NCI-H345 (cell line): ENCODE measurements at places on chromosomes 16 and 17.

GRCh38 chr16:86870380-86870779, 292.0 kb downstream of the FOXL1 start:
- no peak for DNase-seq

GRCh38 chr16:82995924-82996441, 369.2 kb downstream of the CDH13 start:
- peak; percentile 85 for DNase-seq

GRCh38 chr16:78896280-78896679, 704.3 kb downstream of the MAF start:
- DNase-seq, result no peak

- no peak for DNase-seq
Measured at GRCh38 chr17:80605326-80606066, 60.9 kb downstream of the RPTOR start.

- DNase-seq, result no peak
Measured at GRCh38 chr16:86255966-86256365, 254.4 kb upstream of the FOXF1 start.

- DNase-seq, result no peak
Measured at GRCh38 chr16:64687786-64688185, 434.1 kb downstream of the CDH11 start.
